ENCODE measurements at places on chromosomes 12 and 14.

DNA sequence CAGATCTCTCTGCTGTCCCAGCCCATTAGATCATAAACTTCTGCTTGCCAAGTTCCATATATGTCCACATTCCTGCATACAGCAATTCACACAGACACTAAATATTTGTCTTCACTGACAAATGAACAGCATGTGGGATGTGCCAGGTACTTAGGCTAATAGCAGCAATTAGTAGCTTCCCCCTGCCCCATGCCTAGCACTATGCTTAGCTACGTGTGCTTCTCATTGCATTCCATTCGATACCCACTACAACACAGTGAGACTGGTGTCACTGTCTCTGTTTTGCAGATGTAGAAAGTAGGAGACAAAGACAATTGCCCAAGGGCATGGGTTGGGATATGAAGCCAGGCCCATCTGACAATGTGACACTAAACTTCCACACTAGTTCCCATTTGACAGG, 308.4 kb downstream of the BCL11B start:
- DNase-seq: no peak

GRCh38 chr14:92687681-92688433, 60.6 kb downstream of the LGMN start:
- no peak for DNase-seq

GRCh38 chr12:48903982-48904411, 21.3 kb downstream of the FKBP11 start:
- DNase-seq: peak; percentile 60

DNA sequence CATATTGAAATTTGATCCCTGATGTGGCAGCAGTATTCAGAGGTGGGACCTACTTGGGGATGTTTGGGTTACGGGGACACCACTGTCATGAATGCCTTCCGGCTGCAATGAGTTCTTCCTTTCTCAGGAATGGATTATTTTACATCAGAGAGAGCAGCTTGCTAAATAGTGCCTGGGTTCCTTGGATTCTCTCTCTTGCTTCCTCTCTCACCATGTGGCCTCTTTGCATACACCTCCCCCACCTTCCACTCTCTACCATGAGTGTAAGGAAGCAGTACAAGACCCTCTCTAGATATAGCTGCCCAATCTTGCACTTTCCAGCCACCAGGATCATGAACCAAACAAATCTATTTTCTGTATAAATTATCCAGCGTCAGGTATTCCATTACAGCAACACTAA, 15.4 kb upstream of the SCAF11 start:
- DNase-seq: no peak

Measured in stimulated activated CD8-positive, alpha-beta memory T cell treated with anti-CD3 and anti-CD28 coated beads, Interleukin-15, amount 100 ng/mL, for 24 hours (primary cell).